ENCODE measurements at places on chromosomes 13 and 19. TPM values are rescaled to one million over a fixed set of nuclear protein-coding genes. Genes with fewer than 3 reads are reported as not detected.

DNA sequence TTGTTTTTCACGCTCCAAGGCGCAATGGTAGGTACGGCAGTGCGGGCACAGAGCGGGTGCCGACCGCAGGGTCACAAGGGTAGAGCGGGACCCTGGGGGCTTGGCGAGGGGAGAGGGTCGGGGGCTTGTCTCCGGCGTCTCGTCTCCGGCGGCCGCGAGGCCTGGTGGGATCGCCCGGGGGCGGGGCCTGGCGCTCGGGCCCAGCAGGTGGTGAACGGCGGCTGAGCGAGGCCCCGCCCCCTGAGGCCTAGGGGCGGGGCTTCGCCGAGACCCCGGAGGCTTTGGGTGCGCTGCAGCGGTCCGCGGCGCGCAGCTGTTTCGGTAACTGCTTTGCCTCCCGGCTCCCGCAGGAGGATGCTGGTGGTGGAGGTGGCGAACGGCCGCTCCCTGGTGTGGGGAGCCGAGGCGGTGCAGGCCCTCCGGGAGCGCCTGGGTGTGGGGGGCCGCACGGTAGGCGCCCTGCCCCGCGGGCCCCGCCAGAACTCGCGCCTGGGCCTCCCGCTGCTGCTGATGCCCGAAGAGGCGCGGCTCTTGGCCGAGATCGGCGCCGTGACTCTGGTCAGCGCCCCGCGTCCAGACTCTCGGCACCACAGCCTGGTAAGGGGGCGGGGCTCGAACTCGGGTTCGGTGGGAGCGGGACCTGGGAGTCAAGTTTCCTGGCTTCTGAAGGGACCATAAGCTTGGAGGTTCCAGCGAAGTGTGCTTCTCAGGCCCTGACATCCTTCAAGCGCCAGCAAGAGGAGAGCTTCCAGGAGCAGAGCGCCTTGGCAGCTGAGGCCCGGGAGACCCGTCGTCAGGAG is at the start of gene TSEN34:
Gene TSEN34 (plus strand): TSS at position 298 of the 800 bp plus-strand sequence. CDS start 57 bp downstream, at position 355.
- DNase-seq, result peak; percentile 77

DNA sequence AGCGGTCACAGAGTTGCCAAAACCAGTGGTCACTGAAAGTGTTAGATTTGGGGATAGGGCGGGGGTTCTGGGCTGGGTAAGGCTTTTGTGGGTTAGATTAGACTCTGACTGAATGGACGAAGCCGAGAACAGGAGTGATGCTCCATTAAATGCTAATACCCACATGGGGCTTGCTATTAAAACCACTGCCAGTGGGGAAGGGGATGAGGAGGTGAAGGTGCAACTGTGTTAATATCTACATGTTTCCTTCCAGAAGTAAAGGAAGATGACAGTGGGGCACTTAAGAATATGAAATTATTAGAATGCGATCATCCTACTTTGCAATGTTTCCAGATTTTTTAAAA is 573 bp upstream of the ZNF614 start:
- DNase-seq, result no peak

DNA sequence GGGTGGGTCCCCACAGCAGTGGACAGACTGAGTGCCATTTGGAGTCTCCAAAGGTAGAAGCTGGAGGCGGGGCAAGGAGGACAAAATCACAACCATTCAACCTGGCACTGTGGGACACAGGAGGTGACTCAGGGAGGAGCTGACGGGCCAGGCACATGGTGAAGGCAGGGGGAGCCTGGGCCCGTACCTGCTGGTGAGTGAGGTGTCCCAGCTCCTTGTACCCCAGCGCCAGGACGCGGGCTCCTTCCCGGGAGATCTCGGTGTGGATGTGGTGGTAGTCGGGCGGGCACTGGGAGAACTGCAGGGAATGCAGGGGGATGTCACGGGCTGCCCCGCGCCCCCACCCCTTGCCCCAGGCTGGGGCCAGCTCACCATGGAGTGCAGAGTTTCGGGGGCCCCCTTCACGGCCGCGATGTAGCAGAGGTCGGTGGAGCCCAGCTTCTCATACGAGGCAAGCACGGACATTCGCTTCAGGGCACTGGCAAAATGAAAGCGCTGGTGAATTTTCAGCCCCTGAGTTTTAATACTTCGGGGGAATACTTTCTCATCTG is 9.8 kb downstream of the ATP13A1 start:
- DNase-seq, result no peak

The SLC17A7 gene
- 5.7 TPM for polyA plus RNA-seq

The WIZ gene
- polyA plus RNA-seq, result 19.1 TPM

All from K562 (cell line).